ENCODE measurements at places on chromosomes 1 and 21. TPM values are rescaled to one million over a fixed set of nuclear protein-coding genes. Genes with fewer than 3 reads are reported as not detected.

GRCh38 chr1:5926686-5927435 is 65.4 kb downstream of the NPHP4 start:
- no peak for DNase-seq

GRCh38 chr21:15057285-15057684 is 7.5 kb downstream of the NRIP1 start:
- peak; percentile 9 for DNase-seq

GRCh38 chr1:194361374-194362131 is 1175.1 kb upstream of the B3GALT2 start:
- no peak for DNase-seq

DNA sequence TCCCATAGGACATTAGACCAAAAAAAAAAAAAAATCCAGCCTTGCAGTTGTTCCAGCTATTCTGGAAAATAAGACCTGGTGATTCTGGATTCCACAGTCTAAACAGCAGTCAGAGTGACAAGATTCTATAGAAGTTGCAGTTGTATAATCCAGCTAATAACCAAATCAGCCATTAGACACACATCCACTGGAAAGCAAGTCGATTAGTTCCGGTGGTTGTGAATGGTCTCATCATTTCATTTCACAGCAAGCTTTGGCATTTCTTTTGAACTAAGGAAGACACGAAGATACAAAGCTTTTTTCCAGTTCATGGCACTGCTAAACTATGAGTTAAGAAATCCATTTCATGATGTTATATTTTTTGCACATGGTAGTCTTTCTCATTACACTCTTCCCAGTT is 54.4 kb upstream of the FAM89A start:
- DNase-seq = no peak

GRCh38 chr1:43366179-43366578 is 1.6 kb downstream of the ELOVL1 start:
- no peak for DNase-seq

REG4 gene
- polyA plus RNA-seq = not detected

DNA sequence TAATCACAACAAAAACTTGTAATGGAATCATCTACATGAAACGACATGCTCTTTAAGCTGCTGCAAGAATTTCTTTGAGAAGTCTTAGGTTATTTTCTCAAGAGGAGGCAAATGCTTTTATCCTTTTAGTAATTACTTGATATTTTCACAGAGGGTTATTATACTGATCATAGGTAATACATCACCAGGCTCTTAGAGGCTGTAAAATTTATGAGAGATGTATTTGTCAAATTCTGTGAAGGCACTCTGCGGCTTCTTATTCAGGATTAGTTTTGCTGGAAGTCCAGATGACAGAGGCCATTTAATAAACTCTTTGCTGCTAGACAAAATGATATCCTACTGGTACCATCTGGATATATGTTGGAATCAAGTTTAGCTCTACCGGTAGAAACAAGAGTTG is 624.3 kb upstream of the BRINP3 start:
- no peak for DNase-seq

DNA sequence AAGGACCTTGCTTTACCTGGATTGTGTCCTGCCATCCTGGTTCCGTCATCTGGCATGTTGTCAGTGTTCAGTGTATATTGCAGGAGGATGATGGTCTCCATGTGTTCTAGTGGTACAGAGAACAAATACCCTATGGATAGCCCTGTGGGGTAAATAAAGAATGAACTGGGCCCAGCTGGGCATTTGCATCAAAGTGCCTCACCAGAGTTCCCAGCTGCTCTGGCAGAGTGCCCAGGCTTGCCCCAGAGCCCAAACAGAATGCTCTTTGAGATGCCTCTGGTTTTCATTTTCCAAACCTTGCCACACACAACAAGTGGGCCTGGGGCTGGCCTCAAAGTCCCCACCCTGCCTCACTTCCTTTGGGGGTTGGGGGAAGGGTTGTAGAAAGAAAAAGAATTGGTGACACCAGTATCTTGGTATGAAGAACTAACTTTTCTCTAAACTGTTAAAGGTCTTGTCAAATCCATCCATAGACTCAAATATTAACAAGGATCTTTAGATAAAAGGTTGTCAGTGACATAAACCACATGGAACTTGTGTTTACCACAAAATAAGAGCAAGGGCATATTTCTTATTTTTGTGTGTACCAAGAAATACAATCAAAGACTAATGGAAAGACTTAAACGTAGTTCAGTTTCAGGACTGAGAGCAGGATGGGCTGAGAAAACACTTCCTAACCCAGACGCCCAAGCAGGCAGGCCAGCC is 82.2 kb downstream of the LMO4 start:
- no peak for DNase-seq

CLDN8 gene
- polyA plus RNA-seq = not detected

DNA sequence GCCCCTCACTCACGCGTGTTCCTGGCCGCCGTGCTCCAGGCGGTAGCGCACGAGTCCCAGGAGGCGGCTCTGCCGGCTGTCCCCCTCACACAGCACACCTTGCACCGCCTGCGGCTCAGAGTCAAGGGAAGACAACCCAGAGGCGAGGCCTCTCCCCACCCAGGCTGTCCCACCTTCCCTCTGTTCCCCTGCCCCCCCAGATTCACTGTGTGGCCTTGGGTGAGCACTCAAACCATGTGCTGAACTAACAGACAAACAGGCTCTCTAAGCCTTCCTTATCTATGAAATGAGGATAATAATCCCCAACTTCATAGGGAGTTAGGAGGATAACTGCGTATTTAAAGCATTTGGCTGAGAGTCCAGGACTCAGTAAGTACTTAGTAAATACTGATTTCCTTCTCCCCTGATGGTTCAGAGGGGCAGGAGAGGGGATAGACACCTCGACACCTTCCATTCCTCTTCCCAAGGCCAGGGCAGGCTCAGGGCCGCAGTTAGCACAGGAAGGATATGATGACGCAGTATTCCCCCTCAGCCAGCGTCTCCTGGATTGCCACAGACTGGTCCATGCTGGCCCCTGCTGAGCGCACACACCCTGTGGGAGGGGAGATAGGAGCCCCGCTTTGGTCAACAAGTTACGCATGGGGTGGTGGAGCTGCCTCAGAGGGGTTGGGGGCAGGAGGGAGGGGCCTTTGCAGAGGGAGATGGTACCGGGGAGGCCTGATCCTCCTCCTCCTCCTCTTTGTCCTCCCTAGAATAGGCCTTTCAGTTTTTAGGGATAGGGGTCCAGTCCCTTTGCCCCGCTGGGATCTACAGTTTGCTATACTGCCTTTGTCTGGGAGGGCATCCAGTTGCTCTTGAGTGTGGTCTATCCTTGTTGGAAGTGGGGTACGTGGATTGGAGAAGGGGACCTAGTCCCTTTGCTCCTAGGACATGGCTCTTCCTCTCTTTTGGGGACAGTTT is 830 bp downstream of the INPP5B start:
- DNase-seq = no peak

- no peak for DNase-seq
Observed at GRCh38 chr1:33393524-33393923, 37.4 kb downstream of the PHC2 start.

DNA sequence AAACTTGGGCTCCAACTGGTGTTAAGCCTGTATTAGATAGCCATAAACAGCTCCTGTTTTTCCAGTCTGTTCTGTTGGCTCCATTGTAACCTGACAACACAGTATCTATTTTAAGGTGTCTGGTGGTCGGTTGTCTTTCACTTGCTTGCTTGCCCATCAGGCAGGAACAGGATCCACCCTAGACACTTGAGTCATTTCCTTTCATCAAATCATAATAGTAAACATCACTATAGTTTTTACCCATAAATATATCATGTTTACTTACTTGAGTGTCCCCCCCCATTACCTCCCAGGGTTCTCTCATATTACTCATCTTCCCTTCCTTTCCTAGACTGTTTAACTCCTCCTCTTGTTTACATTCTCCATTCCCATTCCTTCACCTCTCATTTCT is 2.9 kb downstream of the DDI2 start:
- DNase-seq = peak; percentile 29

- DNase-seq = no peak
Observed at GRCh38 chr1:55168353-55168752, 46.8 kb downstream of the USP24 start.

DNA sequence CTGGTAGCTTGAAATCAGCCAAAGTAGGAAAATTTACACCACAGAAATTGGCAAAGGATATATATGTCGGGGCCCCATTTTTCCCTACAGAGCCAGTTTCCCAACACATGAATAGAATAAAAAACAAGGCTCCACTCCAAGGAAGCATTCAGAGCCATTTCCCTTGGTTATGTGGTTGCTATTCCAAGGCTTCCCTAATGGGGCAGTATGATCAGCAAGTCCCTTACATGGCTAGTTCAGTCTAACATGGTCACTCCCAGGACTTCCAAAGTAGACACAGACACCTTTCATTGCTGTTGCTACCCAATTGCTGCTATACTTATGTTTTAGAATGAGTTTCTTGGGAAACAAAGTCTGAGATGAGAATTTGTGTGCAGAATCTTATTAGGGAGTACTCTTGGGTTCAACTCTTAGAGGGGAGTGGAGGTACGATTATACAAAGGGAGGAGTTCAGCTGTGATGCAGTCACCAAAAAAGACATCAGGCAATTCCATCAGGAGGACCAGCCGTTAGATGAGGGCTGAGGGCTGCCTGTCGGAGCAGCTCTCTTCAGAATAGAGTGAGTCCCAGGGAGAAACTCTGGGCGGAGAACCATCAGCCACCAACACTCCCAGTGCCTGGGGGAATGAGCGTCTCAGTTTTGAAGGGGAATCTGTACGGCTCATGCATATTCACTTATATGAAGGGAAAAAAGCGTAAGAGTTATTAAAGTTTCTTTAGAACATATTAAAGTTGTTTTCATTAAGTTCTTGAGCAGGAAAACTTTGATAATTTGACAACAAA is 92.9 kb downstream of the C21orf91 start:
- DNase-seq = no peak

MAST2 gene
- 0.80 TPM for polyA plus RNA-seq
